ENCODE measurements at places on chromosomes 6 and 20.
A peak's percentile ranks its signal among the peaks of the same experiment; 100 is the strongest.

GRCh38 chr20:57835074-57835452, 125.2 kb upstream of the PMEPA1 start:
- DNase-seq, result no peak

- no peak for DNase-seq
These were observed 15.1 kb upstream of the CCDC167 start for GRCh38 chr6:37514837-37515236.

- DNase-seq, result no peak
These were observed 1.6 kb upstream of the FAM110A start for GRCh38 chr20:831956-832355.

DNA sequence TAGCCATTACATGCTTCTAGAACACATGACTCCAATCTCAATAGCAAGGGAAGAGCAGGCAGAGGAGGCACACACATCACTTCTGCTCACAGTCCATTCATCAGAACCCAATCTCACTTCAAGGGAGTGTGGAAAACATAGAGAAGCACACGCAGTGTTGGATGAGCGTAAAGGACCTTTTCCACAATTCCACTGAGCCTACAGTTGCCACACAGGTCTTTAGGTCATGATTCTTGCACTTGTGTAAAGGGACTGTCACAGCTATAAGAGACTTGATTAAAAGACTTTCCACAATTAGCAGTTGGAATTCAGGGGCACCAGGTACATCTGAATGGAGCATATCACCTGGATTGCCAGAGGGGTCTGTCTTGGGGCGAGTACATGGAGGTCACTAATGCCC, 86.2 kb downstream of the TBC1D7 start:
- no peak for DNase-seq

GRCh38 chr6:136365776-136366354, 76.2 kb upstream of the BCLAF1 start:
- DNase-seq, result no peak

GRCh38 chr20:50471231-50471630, 39.0 kb upstream of the PTPN1 start:
- DNase-seq, result no peak

- no peak for DNase-seq
These were observed 113.0 kb downstream of the MANEA start for GRCh38 chr6:95690328-95690727.

DNA sequence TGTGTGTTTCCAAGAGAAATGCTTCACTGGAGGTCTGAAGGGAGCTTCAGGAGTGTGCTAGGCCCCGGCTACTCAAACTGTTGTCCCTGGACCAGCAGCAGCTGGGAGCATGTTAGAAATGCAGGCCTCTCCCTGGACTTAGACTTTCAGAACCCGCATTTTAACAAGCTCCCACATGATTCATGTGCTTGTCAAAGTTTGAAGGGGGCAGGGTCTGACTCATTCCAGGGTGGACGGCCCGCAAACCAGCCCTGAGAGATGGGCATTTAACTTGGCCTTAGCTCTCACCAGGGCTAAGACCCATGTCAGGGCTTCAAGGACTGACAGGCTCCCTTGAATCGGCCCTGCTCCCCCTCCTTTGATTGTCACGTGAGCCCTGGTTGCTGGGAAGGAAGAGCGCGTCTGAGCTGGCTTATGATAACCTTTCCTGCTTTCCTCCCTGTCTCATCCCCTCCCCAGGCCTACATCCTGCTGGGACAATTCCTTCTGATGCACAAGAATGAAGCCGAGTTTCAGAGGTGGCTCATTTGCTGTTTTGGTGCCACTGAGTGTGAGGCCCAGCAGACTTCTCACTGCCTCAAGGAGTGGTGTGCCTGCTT, 35.5 kb downstream of the BANF2 start:
- DNase-seq, result no peak

GRCh38 chr6:115891750-115892149, 168.9 kb downstream of the FRK start:
- DNase-seq, result no peak

GRCh38 chr6:169190144-169190584, 63.5 kb downstream of the THBS2 start:
- DNase-seq, result peak; percentile 97

DNA sequence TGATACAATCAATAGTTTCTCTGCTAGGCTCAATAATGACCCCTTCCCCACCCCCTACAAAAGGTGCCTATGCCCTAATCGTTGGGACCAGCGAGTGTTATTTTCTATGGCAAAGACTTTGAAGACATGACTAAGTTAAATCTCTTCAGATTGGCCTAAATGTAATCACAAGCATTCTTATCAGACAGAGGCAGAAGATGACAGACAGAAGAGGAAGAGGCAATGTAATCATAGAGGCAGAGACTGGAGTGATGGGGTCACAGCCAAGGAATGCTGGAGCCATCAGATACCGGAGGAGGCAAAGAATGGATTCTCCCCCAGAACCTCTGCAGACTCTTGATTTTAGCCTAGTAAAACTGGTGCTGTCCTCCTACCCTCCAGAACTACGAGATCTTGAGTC, 159.3 kb downstream of the EDN1 start:
- no peak for DNase-seq

DNA sequence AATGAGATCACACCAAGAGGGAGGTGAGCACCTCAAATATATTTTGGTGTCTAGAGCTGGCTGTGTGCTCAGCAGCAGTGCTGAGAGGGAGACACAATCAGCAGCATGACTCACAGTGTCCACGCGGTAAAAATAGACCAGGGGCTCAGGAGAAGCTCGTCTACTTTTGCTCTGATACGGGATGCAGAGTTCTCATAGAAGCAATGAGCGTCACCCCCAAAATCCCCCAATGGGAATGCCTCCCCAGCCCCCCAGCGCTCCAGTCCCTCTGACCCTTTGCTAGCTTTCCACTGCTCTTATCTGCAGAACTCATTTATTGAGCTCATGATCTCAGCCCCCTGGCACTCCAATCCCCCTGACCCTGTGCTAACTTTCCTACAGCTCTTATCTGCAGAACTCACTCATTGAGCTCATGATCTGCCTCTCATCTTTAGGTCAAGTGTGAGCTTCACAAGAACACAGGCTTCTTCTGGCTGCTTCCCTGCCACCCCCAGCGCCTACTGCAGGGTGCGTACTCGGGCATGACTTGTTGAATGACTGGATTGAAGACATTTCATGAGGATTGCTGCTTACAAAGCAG, 34.0 kb downstream of the SYNDIG1 start:
- no peak for DNase-seq

- DNase-seq, result no peak
These were observed 866.7 kb upstream of the GJE1 start for GRCh38 chr6:141265756-141266623.

DNA sequence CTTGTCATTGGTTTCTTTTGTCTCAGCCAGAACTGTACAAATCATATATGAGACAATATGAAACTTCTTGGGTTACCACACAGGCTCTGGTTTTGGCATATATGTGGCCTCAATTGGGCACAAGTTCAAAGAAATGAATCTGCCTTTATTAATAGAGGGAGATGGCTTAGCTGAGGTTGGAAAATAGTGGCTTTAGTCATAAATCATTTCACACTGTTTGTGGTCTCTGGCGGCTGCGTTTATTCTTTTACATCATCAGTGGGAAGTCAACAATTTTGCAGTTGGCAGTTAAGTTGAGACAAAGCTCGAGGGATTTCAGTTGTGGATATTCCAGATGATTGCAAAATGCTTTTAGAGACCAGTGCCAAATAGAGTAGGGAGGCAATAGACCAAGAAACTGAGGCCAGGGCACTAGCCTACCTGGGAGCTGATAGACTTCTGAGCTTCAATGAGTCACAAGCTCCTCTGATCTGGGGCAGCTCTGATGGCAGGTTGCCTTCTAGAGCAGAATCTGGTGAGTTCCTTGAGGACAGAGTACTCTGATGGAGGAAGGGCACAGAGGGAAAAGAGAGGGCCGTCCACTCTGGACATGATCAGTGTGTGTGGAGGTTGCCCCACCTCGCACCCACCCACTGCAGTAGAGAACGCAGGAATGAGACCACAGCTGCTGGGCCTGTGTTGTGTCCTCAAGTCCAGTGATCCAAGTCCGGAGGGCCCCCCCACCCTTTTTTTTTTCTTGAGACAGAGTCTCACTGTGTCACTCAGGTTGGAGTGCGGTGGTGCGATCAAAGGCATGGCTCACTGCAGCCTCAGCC, 73.5 kb downstream of the ARMC2 start:
- DNase-seq, result peak; percentile 67

DNA sequence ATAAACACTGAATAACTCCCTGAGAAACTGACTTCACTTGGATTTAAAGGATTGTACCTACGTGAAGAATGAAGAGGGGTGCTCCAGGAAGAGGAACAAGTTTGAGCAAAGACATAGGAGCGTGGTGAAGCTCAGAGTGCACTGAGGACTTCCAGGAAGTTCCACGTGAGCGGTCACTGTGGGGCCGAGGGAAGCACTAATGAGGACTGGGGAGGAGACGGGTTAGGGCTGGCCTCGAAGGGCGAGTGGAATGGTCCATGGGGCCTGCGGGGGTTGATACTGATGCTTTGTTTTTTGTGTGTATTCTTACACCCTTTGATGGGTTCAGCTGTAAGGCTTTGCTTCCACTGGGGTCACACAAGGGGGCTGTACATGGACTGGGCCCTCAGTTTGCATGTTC, 91.9 kb downstream of the CDH4 start:
- no peak for DNase-seq

GRCh38 chr20:48278961-48279481, 493.7 kb upstream of the SULF2 start:
- no peak for DNase-seq

GRCh38 chr6:123629258-123629941, 7.3 kb downstream of the TRDN start:
- no peak for DNase-seq

DNA sequence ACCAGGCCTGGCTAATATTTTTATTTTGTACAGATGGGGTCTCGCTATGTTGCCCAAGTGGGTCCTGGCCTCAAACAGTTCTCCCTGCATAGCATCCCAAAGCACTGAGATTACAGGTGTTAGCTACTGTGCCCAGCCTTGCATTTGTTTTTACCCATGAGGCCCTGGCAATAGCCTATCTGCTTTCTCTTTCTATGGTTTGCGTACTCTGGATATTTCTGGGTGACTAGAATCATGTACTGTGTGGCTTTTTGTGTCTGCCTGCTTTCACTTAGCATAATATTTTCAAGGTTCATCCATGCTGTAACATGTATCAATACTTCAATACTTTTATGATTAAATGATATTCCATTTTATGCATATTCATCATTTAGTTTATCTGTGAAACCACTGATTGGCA, 451.7 kb downstream of the GRIK2 start:
- no peak for DNase-seq

DNA sequence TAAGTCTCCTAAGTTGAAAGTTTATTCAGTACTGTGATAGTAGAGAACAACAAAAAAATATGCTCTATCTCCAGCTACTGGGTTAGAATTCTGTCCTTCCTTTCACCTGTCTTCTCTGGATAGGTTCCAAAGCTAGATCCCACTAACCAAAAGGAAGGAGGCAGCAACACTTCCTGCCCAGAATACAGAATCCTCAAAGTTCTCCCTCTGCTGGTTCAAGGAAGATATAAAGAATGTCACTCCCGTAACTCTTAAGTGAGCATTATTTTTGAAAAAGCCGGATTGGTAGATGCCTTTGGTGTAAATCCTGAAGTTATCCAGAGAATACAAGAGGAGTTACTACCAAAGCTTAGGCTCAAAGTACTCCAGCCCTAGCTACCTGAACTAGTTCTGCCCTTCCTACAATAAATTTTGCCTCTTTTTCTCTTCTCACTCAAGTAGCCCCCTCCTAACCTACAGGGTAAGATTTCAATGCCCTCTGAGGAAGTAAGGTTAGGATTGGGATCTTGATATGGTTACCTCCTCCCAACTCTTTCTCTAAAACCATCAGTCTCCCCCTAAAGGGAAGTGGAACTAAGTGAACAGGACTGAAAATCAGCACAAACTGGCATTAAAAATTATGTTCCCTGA, 26.0 kb upstream of the CRIP3 start:
- DNase-seq, result peak; percentile 22

GRCh38 chr6:83231146-83231545, 38.0 kb downstream of the RWDD2A start:
- DNase-seq, result peak; percentile 44

DNA sequence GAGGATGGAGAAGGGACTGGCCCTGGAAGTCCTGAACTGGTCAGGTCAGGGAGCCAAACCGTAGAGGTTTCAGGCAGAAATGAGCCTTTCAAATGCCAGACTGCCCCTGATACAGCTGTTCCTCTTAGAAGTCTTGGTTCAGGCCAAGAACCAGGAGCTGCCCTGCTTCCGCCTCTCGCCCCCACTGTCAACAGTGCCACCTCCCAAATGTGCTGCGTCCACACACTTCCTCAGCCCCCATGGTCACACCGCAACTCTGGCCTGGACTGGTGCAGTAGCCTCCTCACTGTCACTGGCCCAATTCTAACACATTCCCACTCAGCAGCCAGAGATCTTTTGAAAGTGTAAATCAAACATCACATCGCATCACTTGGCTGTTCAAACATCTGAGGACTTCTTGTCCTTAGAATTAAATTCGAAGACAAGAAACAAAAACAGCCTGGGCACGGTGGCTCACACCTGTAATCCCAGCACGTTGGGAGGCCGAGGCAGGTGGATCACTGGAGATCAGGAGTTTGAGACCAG, 69.7 kb downstream of the STK35 start:
- no peak for DNase-seq

GRCh38 chr6:113291751-113292445, 565.2 kb upstream of the MARCKS start:
- no peak for DNase-seq

DNA sequence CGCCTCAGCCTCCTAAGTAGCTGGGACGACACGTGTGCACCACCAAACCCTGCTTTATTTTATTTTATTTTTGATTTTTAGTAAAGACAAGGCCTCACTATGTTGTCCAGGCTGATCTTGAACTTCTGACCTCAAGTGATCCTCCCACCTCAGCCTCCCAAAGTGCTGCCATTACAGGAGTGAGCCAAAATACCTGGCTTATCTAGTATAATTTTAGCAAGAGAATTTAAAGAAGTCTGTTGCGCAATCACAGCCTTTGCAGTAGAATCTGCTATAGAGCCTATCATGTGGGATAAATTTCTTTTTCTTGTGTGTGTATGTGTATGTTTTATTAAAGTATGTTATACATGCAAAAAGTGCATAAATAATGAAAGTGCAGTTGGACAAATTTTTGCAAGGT, 92.1 kb upstream of the ANKEF1 start:
- DNase-seq, result no peak

- DNase-seq, result no peak
These were observed 112.9 kb upstream of the MLIP start for GRCh38 chr6:53998303-53998702.

- no peak for DNase-seq
These were observed 67.6 kb downstream of the LCA5 start for GRCh38 chr6:79469376-79470246.

GRCh38 chr6:12279322-12280091, 10.7 kb upstream of the EDN1 start:
- DNase-seq, result no peak

DNA sequence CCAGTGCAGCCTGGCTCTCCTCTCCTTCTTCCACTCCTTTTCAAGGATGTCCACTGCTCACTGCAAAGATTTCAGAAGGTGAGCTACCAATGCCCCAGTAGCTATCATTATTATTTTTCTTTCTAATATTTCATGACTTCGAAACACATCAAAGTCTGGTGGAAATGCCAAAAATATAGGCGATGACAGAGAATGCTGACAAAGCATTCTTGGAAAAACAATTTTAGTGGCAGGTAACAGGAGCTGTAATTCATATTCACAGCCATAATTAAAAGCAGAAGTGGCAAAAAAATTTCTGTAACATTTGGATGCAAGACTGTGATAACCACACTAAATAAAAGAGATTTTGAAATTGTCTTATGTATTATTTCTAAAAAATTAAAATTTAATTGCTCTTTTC, 133.6 kb downstream of the RALGAPA2 start:
- no peak for DNase-seq
